ENCODE measurements at places on chromosomes 3 and 15. TPM values are rescaled to one million over a fixed set of nuclear protein-coding genes. Genes with fewer than 3 reads are reported as not detected.

DNA sequence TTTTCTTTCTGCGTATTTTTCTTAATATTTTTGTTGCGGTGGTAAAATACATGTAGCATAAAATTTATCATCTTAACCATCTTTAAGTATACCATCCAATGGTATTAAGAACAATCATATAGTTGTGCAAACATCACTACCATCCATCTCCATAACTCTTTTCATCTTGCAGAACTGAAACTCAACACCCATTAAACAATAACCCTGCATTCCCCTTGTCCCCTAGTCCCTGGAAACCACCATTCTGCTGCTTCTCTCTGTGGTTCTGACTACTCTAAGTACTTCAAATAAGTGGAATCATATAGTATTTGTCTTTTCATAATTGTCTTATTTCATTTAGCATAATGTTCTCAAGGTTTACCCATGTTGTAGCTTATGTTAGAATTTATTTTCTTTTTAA lies 67.3 kb upstream of the EOMES start:
- DNase-seq, result no peak

DNA sequence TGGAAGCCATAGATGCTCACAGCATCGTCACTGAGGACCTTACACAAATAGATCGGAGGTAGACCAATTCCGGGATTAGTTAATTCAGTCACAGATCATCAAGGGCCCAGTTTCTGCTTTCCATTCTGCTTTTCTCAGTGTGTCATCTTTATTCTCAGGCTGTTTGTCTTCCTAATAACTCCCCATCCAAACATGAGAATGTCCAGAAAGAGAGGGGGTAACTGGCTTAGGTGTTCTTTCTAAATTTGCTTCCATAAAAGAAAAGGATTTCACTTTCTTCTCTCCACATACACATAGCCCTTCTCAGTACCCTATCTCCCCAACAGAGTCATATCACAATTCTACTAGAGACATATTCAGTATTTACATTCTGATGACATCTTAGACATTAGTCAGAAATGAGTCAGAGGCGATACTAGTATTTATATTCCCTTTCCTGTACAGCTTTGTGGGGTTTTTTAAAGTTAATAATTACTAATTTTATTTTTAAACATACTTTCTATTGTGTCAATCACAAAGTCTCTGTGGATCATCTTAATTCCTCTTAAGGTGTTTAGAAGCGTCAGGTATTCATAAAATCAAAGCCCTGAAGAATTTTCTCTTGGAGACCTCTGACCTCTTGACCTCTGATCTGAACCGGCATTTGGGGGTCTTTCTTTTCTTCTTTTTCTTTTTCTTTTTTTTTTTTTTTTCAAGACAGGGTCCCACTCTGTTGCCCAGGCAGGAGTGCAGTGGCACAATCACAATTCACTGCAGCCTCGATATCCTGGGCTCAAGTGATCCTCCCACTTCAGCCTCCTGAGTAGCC lies 24.3 kb upstream of the IL12A start:
- DNase-seq, result no peak

DNA sequence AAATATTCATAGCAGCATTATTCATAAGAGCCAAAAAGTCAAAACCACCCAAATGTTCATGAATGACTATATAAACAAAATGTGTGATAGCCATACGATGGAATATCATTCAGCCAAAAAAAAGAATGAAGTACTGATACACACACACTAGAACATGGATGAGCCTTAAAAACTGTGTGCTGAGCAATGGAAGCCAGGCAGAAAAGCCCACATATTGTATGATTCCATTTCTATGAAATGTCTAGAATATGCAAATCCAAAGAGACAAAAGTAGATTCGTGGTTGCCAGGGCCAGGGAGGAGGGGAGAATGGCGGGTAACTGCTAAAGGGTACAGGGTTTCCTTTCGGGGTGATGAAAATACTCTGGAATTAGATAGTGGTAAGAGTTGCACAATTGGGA lies 37.2 kb upstream of the LINGO1 start:
- no peak for DNase-seq

DNA sequence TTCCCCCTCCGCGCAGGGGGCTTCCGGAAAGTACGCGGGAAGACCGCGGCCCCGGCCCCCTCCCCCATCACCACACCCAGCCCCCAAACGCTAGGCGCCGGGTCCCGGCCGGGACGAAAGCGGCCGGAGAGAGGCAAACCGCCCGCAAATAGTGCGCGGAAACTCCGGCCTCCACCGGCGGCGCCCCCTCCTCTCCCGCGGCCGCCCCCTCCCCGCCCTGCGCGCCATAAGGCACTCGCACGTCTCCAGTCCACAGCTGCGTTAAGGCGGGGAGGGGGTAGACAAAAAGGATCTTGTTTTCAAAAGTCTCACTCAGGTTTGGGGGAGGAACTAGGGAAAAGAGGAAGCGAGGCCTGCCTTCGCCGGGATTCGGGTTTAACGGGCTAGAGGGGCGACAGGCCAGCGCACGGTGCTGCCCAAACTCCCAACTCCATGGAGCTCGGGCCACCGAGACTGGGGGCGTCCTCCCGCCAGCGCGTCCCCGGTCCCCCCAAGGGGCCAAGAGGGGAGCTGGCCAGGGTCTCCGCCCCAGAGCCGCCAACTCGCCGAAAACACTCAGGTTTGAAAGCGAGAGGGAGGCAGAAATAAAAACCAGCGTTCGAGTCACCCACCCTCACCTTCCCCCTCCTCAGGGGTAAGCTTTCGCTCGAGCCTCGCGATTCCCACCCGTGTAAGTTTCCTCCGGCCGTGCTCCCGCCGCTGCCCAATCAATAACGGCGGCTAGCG lies 1.8 kb downstream of the ANP32A start:
- DNase-seq, result peak; percentile 90

DNA sequence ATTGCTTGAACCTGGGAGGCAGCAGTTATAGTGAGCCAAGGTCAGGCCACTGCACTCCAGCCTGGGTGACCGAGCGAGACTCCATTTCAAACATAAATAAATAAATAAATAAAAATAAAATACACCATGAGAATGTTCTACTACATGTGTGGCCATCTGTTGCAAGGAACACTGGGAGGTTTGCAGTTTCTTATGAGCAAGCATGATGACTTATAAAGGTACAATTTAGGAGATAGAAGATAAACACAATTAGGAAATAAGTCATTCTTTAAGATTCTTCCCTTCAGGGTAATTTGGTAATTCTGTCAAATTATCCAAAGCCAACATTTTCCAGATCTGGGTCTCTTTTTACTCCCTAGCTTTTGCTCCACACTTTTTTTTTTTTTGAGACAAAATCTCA lies 13.4 kb downstream of the HTR3C start:
- no peak for DNase-seq

GRCh38 chr15:48703544-48703943 lies 58.0 kb upstream of the FBN1 start:
- DNase-seq, result no peak

DNA sequence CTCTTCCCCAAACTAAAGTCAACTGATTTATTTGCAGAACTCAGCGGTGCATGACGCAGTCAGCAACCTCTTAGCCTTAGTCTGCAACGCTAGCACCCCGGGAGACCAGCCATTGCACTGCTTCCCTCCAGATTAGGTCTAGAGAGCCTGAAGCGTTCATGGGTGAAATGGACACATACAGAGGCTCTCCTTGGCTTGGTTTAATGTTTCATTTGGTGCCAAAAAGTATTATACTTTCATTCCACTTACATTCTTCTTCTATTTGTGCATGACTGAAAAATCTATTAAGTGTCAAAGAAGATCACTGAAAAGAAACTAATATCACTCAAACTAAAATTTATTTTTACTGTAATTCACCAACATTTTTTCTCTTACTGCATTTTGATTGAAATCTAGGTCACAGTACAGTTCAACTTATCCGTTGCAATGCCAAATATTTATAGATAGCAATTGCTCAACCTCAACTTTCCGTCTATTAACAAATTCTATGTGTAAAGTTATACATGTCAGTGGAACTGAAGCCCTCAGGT lies 116.2 kb downstream of the ROBO1 start:
- DNase-seq, result no peak

- DNase-seq, result no peak
Observed at GRCh38 chr3:31164381-31164780, 269.9 kb upstream of the GADL1 start.

DNA sequence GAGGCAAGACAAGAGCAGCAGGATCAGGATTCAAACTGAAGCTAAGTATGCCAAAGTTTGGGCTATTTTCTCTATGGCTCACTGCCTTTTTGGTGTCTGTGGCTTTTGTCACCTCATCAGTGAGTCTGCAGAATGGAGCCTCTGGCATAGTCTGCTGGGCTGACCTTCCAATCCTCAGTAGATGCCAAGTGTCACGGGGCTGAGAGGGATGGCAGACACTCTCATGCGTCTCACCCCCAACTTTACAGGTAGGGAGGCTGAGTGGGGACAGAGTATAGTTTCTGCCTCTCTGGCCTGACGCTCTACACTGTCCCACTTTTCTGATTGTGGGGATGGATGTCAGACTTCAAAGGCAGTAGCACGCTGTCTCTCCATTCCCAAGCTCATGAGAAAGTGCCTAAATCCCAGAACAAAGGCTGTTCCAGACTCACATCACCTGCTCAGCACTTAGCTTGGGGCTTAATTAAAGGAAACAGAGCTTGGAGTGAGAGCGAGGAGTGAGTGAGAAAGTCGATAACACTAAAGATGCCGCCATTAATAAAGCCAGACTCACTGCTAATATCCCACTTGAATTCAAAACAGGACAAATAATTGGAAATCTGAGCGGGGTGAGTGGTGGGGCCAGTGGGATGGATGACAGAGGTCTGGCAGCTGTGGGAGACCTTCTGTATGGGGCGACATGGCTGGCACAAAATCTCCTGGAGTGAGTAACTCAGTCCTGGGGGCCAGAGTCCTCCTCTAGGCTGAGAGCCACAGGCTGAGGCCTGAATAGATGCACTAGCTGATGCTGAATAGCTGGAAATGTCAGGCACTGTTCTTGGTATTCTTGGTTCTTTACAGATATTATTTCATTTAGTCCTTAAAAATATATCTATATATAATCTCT lies 78.4 kb upstream of the MRPS22 start:
- DNase-seq, result no peak

DNA sequence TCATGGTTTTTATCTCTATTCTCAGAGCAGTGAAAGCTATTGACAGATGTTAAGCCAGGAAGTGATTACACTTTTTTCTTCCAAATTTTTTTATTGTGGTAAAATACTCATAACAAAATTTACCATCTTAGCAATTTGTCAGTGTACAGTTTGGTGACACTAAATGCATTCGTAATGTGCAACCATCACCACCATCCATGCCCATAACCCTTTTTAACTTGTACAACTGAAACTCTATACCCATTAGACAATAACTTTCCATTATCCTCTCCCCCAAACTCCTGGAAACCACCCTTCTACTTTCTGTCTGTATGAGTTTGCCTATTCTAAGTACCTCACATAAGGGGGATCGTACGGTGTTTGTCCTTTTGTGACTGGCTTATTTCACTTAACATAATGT lies 15.1 kb upstream of the POMGNT2 start:
- DNase-seq, result no peak

- no peak for DNase-seq
Observed at GRCh38 chr3:133474817-133475216, 75.0 kb downstream of the BFSP2 start.

DNA sequence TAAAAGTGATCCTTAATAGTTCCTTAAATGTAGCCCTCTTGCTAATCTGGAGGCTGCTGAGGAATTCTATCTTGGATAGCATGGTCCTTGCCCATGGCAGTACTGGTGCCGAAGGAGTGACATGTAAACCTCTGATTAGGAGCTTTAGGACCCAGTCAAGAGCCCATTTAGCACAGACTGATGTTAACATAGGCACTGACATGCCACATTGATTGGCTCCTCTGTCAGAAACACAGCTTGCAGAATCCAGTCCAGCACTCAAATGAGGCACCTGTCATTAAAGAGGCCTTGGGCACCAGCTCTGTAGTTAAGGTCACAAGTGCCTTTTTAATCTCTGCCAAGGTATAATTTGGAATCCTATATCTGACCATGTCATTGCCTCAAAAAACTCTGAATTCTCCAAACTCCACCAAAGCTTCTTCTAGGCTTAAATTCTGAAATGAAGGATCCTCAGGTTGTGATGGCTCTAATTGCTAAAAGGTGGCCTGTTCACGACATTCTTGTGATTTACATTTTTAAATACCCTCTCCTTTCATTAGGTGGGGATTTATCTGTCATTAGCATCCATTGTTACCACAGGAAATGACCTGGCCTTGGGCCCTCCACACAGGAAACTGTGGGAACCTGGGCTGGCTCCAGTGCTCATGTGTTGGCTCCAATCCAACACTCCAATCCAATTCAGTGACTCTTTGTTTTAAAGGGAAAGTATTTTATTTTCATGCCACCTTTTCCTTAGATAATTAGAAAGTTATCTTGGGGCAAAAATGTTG lies 57.3 kb upstream of the RNF7 start:
- no peak for DNase-seq

Gene LYZL4
- not detected for total RNA-seq

Gene CAPN3
- 14.8 TPM for total RNA-seq

Gene ARHGEF26
- 2.9 TPM for total RNA-seq

Gene LRRC31
- not detected for total RNA-seq

Gene MASP1
- 59.7 TPM for total RNA-seq

Gene GOLGA8T
- 1.6 TPM for total RNA-seq

Gene CPEB1
- 3.1 TPM for total RNA-seq

Measured in cardiac septum (tissue), 1 donor.